Vagina (tissue), 2 donors: ENCODE measurements at places on chromosomes 6 and 20.

DNA sequence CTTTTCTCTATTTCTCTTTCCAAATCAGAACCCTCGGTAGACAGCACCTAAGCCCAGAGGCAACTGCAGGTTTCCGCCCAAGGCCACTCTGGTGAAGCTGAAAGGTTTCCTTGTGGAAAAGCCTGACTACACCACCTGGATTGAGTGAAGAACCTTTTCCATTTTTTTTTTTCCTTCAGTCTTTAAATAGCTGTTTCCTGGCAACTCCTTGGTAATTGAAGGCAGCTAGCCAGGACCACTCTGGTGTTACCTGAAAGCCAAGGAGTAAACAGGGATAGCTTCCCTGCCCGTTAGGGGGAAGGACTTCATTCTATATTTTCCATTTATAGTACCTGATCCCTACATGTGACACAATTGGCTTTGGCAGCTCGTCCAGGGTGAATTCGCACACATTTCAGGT, 1238.4 kb downstream of the GRIK2 start:
- H3K4me1 ChIP-seq = no peaks in the 10 kb centered on the region
- H3K36me3 ChIP-seq = no peaks in the 10 kb centered on the region
- no peak overlapping the region for H3K4me3 ChIP-seq

DNA sequence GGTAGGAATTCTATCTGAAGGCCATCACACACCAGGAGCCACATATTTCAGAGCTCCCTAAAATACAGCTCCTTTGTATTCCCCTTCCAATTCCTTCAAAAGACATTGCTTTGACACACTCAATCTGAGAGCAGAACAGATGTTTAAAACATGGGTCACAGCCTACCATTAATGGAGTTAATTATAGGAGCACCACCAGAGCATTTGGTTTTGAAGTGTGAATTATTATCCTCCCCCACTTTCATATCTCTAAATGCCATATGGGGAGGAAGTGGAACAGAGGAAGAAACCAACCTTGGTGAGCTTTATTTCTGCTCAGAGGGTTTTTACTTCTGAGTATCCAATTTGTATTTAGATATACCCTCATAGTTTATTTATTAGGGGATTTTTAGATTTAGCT, 50.7 kb upstream of the TNFRSF21 start:
- H3K36me3 ChIP-seq = no peaks in the 10 kb centered on the region
- H3K27me3 ChIP-seq = no peaks in the 10 kb centered on the region
- DNase-seq = no peak
- H3K27ac ChIP-seq = no peak overlapping the region
- no peaks in the 10 kb centered on the region for H3K4me1 ChIP-seq

DNA sequence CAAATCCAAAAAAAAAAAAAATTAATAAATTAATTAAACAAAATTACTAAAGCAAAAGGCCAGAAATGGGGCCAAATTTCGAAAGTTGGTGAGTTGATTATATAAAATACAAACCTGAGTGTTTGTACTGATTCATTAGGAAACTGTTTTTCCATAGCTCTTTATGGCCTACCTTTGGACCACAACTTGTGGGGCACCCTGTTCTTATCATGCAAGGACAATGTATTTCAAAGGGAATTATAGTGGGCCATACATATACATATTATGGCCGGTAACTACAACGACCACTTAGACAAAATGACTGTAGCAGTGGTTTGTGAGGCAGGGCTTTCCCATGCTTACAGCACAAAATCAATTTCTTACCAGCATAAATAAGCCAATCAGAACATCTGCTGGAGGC, 69.5 kb downstream of the ESF1 start:
- no peak overlapping the region for H3K27ac ChIP-seq
- no peak for DNase-seq
- peaks cover 36% of the 10 kb centered on the region for H3K36me3 ChIP-seq
- H3K4me1 ChIP-seq = no peaks in the 10 kb centered on the region
- H3K4me3 ChIP-seq = no peak overlapping the region

GRCh38 chr20:35199740-35200139, 26.8 kb upstream of the MMP24 start:
- DNase-seq = no peak
- no peaks in the 10 kb centered on the region for H3K27me3 ChIP-seq
- H3K4me3 ChIP-seq = no peak overlapping the region
- no peaks in the 10 kb centered on the region for H3K4me1 ChIP-seq
- no peak overlapping the region for H3K27ac ChIP-seq
- H3K36me3 ChIP-seq = peaks cover 5% of the 10 kb centered on the region

DNA sequence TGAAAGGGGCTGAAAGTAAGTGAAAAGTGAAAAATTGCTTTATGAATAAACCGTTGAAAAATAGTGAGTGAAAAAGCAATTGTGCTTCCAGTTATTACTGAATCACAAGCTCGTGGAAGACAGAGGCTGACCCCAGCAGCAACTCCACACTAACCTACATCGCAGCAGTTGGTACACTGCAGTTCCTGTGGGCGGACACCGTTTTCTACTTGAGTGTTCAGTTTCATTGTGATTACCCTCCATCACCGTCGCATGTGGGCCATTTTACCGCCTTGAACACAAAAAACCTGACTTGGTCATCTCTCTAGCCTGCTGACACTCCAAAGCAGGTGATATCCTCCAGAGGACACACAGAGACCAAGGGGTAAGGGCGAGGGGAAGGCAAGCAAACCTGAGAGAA, 28.4 kb downstream of the PRDM1 start:
- H3K27ac ChIP-seq = no peak overlapping the region
- DNase-seq = no peak
- H3K27me3 ChIP-seq = no peaks in the 10 kb centered on the region
- H3K4me1 ChIP-seq = peaks cover 12% of the 10 kb centered on the region
- H3K4me3 ChIP-seq = no peak overlapping the region

DNA sequence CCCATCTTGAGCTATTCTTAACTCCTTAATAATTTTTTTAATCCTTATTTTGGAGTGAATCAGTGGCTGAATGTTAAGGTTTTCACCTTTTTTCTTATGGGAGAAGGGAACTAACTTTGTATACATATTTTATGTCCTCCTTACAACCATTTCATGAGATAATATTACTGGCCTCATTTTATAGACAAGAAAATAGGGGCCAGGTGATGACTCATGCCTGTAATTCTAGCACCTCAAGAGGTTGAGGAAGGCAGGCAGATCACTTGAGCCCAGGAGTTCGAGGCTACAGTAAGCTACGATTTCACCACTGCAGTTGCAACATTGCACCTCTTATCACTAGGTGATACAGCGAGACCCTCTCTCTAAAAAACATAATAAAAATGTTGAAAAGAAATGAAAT, 128.7 kb downstream of the TMEM242 start:
- no peaks in the 10 kb centered on the region for H3K27me3 ChIP-seq
- no peak overlapping the region for H3K4me3 ChIP-seq
- no peak for DNase-seq
- H3K4me1 ChIP-seq = peaks cover 14% of the 10 kb centered on the region
- peaks cover 39% of the 10 kb centered on the region for H3K36me3 ChIP-seq
